Inflammatory macrophage treated with lipopolysaccharide for 1 hour (primary cell): ENCODE measurements at places on chromosomes 4 and X.

DNA sequence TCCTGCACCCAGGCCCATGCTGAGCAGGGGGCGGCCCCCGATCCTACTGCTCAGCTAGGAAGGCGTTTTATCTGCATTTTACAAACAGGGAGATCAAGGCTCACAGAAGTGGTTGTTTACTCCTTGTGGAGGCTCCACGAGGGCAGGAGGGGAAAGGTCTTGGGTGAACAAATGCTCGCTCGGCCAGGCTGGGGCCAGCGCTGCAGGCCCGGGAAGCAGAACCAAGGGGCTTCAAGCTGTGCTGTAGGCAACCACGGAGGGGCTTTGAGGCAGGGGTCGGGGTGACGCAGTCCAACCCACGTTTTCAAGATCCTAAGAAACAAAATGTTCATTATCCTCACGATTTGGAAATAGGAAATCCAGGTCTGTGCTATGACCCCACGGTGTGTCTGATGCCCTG lies 125.8 kb downstream of the HMX1 start:
- no peak for DNase-seq

DNA sequence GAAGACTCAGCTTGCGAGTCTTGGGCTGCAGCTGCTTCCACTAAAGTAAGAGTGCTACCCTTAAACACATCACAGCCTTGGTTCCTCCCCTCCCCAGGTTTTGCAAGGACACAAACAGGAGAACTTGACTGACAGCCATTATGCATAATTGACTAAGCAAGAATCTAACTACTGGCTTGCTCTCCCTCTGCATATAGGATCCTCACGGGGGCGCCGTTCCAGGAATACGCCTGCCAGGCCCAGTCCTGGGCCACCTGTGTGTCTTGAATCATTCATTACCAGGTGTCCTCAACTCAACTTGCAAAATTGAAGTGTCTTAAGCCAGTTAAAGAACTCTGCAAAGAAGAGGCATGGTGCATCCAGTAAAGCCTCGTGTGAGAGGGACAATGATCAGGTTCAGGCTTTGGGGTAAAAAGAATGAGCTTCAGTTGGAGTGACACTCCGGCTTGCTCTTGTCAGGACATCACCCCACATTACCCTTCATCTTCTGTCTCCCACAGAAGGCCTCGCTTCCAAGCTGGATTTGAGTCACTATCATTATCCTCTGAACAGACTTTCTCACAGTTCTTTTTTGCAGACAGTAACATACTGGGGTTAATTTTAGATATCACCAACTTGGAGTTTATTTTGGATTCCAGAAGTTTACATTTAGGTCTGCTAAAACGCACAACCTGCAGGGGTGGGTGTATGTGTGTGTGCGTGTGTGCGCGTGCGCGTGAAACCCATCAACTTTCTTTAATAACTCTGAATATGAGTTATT lies 273.5 kb upstream of the HS3ST1 start:
- no peak for DNase-seq

DNA sequence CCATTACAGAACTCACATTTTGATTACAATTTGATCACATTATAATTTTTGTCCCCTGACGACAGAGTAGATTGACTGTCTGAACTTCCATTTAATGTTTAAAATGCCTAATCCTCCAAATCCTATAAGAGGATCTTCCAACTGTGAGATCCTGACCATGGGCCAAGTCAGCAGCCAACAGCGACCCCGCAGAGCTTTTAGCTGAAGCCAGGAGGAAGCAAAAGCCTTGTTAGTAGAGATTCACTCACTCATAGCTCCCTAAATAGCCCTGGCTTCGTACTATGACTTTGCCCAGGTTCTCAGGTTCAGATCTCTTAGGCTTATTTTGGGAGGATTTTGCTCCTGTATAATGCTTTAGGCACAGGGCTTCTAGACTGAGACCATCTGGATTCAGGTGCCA lies 413.1 kb downstream of the NKX6-1 start:
- DNase-seq, result no peak

DNA sequence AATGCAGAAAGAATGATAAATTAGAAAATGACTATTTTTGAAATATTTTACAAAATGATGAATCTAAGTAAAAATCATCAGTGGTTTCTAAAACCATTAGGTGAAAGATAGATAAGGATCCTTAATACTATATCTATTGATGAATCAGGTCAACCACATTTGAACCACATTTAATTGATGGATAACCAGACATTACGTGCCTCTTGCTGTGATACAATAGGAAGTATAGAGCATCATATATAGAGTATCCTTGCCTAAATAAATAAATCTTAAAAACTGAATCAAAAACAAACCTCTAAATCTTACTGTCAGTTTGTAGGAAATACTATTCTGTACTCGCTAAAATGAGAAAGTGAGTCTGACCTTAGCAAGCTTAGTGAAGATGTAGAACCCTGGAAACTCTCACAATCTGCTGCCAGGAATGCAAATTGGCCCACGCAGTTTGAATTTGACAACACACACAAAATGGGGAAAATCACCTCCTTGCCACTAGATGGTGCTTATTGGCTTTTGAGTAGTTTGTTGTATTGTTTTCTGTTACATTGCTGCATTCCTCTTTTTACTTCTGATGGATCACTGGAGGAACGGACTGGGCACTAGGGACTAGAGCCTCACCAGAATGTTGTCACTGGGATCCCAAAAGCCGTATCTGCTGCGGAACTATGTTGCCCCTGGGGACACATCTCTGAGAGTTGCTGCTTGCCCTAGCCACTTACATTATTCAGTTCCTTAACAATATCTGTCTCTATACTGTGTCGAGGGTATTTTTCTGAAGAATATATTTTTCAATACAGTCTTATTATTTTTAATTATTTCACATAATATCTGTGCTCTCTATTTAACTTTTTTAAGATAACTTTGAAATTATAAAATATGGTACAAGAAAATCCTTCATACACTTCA lies 25.4 kb upstream of the SLAIN2 start:
- DNase-seq, result peak; percentile 46

DNA sequence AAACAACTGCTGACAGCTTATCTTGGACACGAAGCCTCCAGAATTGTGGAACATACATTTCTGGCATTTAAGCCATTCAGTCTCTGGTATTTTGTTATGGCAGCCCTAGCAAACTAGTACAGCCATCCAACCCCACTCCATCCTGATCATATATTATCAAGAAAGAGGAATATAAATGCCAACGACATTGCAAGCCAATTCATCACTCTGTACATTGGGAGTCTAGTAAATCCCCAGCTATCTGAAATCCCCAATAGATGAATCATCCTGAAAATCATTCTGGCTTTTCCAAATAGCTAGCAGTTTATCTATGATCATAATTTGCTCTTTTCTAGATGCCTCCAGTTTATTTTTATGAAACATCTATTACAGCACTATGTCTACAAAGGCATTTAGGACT lies 41.1 kb downstream of the FRMD7 start:
- DNase-seq, result peak; percentile 40

DNA sequence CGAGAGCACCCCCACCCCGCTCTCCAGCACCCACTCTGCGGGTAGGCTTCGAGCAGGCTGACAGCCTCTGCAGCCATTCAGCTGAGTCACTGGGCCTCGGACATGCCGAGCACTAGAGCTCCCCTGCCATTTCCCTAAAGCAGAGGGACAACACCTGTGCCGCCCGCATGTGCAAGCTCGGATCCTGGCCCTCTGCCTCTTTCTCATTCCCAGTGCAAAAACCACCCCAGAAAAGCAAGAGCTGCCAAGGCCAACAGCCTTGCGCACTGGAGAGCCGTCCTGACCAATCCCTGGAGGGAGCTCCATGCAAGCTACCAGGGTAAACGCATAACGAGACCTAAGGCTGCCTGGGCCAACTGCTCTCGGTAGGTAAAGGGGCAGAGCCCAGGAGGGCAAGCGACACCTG lies 5.3 kb downstream of the HCFC1 start:
- DNase-seq, result no peak

GRCh38 chr4:98248934-98249333 lies 12.2 kb upstream of the RAP1GDS1 start:
- peak; percentile 37 for DNase-seq

DNA sequence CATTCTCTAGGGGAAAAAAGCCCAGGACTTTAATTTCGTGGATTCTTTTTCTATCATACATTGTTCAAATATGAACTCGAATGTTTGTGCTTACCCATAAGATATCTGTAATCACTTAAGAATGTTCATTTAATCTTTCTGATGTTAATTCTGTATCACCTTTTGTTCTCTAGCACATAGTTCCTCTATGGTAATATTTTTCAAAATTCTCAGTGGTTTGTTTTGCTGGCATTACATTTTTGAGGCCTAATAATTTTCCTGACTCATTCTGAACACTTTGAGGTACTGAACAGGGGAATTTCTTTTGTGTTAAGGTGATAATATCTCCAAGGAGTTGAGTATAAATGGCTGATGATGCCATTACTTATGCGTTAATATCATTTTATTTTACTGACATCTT lies 490.7 kb upstream of the PITX2 start:
- no peak for DNase-seq

DNA sequence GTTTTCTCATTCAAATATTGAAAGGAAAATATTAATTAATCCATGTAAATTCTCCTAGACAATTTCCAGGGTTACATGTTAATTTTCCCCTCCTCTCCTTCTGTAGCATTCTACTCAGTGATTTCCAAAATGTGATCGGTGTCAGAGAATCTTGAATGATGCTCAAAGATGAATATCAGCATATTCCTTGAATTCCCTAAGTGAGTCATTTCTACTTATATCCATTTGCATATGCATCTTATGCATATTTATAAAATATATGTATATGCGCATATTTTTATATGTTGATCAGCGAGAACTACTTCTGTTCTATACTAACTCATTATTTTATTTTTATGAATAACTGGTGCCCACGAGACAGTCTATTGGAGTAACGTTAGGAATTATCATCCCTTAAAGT lies 33.9 kb upstream of the GALNTL6 start:
- no peak for DNase-seq

GRCh38 chr4:160375772-160376452 lies 1273.0 kb downstream of the RAPGEF2 start:
- DNase-seq, result no peak

- DNase-seq, result no peak
Observed at GRCh38 chrX:77446908-77447652, at the start of gene FGF16. TSS of gene FGF16 (plus strand) at chrX:77447389. CDS start at chrX:77447675, 286 bp downstream.
